ENCODE measurements at places on chromosomes 6 and 20.

GRCh38 chr20:44692932-44693480 lies 22.2 kb upstream of the CCN5 start:
- no peak for DNase-seq

DNA sequence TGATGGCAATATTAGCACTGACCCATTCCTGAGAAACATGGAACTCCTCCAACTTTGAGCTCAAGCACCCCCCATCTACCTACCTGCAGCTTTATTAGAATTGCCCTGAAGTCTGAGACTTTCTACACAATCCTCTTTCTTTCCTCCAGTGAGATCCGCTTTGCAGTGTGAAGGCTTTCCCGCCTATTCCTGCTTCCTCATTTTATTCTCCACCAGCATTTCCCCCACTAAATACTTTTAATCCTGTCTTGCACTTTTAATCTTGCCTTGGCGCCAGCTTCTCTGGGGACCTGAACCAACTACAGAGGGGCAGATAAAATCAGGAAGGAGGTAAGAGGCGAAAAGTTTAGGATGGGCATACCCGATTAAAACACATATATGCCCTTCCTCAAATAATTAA lies 178.1 kb upstream of the PRDM1 start:
- no peak for DNase-seq

DNA sequence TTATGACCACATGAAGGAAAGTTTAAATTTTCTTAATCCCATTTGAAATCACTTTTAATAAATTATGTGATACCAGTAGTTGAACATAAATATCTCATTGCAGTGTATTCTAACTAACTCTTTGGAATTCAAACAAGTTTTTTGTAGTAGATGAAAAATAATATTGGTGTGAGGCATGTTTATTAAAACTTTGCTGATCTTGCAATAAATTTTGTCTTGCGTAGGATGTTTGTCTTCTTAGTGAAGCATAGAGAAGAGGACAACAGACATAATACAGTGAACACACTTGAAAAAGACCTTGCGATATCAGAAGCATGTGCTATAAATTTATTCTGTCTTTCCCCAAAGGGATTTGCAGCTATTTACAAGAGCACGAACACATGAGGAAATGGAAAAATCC lies 140.7 kb downstream of the HTR1B start:
- no peak for DNase-seq

- DNase-seq = no peak
Observed at GRCh38 chr6:168367285-168367751, 47.7 kb upstream of the DACT2 start.

DNA sequence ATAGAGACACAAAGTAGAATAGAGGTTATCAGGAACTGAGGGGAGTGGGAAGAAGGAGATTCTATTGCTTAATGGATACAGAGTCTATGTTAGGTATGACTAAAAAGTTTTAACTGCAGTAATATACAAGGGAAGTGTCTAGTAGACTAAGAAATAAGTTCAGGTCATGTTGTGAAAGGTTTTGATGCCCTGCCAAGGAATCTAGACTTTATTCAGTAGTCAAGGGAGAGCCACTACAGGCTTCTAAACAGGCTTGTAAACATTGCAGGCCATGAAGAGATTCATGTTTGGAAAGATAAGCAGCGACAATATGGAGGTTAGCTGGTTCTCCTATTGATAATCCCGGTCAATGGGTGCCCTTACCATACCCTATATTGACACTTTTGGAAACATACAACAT lies 352.8 kb upstream of the SOX4 start:
- DNase-seq = no peak

GRCh38 chr6:168088161-168089053 lies 9.4 kb upstream of the FRMD1 start:
- no peak for DNase-seq

- no peak for DNase-seq
Observed at GRCh38 chr6:30006170-30007131, 54.6 kb upstream of the POLR1H start.

DNA sequence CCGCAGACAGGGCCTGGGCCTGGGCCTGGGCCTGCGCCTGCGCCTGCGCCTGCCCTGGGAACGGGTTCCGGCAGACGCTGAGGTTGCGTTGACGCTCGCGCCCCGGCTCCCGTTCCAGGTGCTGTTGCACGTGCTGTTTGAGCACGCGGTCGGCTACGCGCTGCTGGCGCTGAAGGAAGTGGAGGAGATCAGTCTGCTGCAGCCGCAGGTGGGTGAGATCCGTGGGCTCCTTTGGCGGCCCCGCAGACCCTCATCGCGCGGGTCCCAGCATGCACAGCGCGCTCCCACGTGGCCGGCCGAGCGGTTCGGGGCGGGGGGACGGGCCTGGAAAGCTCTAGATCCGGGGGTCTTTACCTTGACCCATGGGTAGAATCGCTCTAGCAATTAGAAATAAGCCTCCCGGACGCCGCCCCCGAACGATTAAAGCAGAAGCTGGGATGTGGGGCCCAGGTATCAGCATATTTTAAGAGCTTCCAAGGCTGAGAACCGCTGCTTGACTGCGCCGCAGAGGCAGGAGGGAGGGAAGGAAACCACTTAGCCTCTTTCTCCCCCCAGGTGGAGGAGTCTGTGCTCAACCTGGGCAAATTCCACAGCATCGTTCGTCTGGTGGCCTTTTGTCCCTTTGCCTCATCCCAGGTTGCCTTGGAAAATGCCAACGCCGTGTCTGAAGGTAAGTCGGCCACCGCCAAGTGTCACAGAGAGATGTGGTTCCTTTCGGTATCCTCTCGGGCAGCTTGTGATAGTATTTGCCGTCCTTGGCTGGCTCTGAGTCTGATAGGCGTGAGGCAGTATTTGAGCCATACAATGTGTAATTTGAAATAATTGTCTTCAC lies 508 bp downstream of the NOP56 start:
- DNase-seq = no peak

- DNase-seq = no peak
Observed at GRCh38 chr6:36805096-36805797, 34.0 kb downstream of the CPNE5 start.

All from stimulated activated CD4-positive, alpha-beta T cell treated with anti-CD3 and anti-CD28 coated beads, TNF-alpha, amount 100 ng/mL, for 4 hours (primary cell).